ENCODE measurements at places on chromosomes 3 and 15. TPM values are rescaled to one million over a fixed set of nuclear protein-coding genes. Genes with fewer than 3 reads are reported as not detected.

KBTBD13 gene
- not detected for total RNA-seq

GOLGA6D gene
- total RNA-seq = not detected

SLC27A2 gene
- 0.61 TPM for total RNA-seq

TICRR gene
- total RNA-seq = 0.12 TPM

CMC1 gene
- 18.4 TPM for total RNA-seq

DNA sequence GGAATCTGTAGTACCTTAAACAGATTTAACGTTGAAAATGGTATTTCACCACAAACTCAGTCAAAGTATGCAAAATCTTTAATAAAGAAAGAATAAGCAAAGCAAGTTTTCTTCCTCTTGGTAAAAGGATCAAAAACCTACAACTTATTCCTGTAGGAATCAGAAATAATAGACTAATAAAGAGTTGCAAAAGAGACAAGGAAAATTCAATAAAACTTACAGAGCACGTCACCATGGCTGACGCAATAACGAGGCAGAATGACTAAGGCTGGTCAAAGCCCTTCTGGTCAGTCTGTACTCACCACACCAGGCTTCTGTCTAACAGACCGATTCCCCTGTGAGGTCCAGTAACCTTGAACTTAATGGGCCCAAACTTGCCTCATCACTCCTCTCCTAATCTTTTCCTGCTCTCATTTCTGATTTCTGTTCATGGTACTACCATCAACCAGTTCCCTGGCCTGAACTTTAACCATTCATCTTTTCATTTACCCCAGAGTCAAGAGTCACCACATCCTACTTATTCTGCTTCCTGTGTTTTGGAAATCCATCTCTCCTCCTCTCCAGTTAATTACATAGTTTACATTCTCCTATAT is 5.0 kb downstream of the MASP1 start:
- no peak overlapping the region for H3K4me3 ChIP-seq
- H3K27me3 ChIP-seq = no peaks in the 10 kb centered on the region
- no peak overlapping the region for H3K27ac ChIP-seq
- H3K36me3 ChIP-seq = no peaks in the 10 kb centered on the region
- H3K4me1 ChIP-seq = no peaks in the 10 kb centered on the region

DNA sequence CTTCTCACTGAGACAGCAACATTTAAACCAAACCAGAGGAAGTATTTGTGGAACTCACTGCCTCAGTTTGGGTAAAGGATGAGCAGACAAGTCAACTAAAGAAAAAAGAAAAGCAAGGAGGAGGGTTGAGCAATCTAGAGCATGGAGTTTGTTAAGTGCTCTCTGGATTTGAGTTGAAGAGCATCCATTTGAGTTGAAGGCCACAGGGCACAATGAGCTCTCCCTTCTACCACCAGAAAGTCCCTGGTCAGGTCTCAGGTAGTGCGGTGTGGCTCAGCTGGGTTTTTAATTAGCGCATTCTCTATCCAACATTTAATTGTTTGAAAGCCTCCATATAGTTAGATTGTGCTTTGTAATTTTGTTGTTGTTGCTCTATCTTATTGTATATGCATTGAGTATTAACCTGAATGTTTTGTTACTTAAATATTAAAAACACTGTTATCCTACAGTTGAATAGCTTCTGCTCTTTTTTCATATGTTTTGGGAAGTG is 23.3 kb downstream of the CLDN18 start:
- no peak for DNase-seq
- no peaks in the 10 kb centered on the region for H3K4me1 ChIP-seq
- no peak overlapping the region for H3K27ac ChIP-seq
- no peaks in the 10 kb centered on the region for H3K27me3 ChIP-seq

DNA sequence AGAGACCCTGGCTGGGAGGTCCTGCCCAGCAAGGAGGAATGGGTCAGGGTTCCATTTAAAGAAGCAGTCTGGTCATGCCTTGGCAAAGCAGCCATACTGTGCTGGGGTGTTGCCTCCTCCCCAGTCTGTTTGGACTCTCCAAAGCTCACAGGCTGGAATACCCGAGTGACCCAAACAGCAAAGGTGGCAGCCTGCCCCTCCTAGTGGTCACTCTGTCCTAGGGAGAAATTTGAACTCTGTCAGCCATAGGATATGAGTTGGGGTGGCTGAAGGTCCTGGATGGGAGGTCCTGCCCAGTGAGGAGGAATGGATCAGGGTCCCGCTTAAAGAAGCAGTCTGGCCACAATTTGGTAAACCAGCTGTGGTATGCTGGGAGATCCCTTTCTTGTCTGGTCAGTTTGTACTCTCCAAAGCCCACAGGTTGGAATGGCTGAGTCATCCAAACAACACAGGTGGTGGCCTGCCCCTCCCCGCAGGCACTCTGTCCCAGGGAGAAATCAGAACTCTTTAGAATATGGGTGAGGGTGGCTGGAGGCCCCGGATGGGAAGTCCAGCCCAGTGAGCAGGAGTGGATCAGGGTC is 45.0 kb downstream of the CCR1 start:
- no peaks in the 10 kb centered on the region for H3K36me3 ChIP-seq
- no peaks in the 10 kb centered on the region for H3K27me3 ChIP-seq
- H3K4me1 ChIP-seq = no peaks in the 10 kb centered on the region
- H3K4me3 ChIP-seq = no peak overlapping the region

- peak overlapping the region; percentile 45 for H3K4me3 ChIP-seq
- H3K36me3 ChIP-seq = no peaks in the 10 kb centered on the region
- H3K27me3 ChIP-seq = no peaks in the 10 kb centered on the region
- peak overlapping the region; percentile 64 for H3K27ac ChIP-seq
Measured at GRCh38 chr3:143973259-143974021, 1.8 kb downstream of the DIPK2A start.

DNA sequence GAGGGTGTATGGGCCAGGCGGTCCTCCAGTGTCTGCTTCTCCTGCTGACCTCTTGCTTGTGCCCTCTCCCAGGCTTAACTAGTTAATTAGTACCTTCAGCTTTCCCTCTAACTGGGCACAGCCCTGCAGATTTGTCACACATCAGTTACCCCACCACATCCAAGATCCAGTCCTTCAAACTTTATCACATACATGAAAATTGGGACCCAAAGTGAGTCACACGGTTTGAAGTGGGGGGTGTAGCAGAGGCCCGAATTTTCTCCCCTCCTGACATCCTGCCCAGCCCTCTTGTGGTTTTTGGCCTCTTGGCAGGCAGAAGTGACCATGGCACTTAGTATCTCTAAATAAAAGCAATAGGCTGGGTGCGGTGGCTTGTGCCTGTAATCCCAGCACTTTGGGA is 3.9 kb downstream of the MAPKAPK3 start:
- no peaks in the 10 kb centered on the region for H3K27me3 ChIP-seq
- H3K4me3 ChIP-seq = no peak overlapping the region
- no peaks in the 10 kb centered on the region for H3K36me3 ChIP-seq
- peak overlapping the region; percentile 89 for H3K27ac ChIP-seq

GRCh38 chr3:33273628-33274027 is 3.6 kb upstream of the FBXL2 start:
- no peak overlapping the region for H3K27ac ChIP-seq
- H3K4me3 ChIP-seq = no peak overlapping the region

DNA sequence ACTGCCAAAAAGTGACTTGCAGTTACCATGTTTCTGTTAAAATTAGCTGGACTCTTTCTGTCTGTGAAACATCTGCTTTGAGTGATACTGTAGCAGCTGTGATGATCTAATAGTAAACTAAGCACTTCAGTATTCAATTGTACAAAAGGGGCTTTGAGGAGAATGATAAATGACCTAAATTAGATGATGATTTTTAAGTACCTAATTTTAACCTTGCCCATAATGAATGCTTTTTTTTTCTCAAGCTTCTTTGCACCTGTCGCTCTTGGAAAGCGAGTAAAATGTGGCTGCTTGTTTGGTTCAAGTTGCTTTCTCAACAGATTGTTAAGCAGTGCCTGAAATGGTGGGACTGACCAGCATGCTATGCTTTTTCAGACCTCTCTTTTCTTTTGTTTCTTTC is 752.3 kb downstream of the EPHA3 start:
- H3K36me3 ChIP-seq = no peaks in the 10 kb centered on the region
- no peaks in the 10 kb centered on the region for H3K4me1 ChIP-seq
- no peaks in the 10 kb centered on the region for H3K27me3 ChIP-seq
- no peak overlapping the region for H3K4me3 ChIP-seq
- DNase-seq = no peak

DNA sequence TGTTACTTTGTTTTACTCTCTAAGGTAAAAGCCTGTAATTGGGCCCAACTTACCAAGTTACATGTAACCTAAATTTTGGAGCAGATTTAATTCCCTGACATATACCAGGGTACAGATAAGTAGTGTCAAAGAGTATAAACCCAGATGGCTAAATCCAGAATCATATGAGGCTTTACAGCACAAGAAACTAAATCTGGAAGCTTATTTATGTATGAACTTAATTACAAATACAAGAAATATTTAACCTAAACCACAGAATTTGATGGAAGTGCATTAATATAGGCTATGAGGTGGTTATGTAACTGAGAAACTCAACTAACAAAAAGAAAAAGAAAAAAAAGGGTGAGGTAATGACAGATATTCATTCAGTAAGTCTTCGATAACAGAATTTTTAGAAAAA is 930.2 kb upstream of the ALCAM start:
- no peak for DNase-seq
- H3K4me1 ChIP-seq = no peaks in the 10 kb centered on the region
- no peaks in the 10 kb centered on the region for H3K36me3 ChIP-seq

HAPLN3 gene
- total RNA-seq = 124 TPM

- no peaks in the 10 kb centered on the region for H3K27me3 ChIP-seq
- no peaks in the 10 kb centered on the region for H3K4me1 ChIP-seq
- no peak for DNase-seq
- no peak overlapping the region for H3K27ac ChIP-seq
Measured at GRCh38 chr15:39690881-39691634, 91.6 kb downstream of the FSIP1 start.

DNA sequence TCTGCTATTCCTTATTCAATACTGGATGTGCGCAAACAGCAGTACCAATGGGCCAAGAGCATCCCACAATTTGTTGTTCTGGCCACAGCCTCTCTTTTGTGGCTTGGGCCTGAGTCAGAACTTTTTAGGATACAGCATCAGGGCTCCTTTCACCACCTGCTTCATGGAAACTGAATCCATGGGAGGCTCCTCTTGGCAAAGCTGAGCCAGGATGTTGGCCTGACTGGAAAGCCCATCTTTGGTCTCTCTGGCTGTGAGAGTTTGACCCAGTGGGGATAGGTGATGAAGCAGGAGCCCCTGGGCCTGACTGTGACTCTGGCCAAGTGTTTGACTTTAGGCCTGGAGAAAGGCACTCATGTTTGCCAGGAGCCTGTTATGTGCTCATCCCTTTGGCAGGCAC is 27.6 kb downstream of the IL16 start:
- no peak overlapping the region for H3K4me3 ChIP-seq
- no peaks in the 10 kb centered on the region for H3K36me3 ChIP-seq
- no peak for DNase-seq

TMEM44 gene
- 1.9 TPM for total RNA-seq

DNA sequence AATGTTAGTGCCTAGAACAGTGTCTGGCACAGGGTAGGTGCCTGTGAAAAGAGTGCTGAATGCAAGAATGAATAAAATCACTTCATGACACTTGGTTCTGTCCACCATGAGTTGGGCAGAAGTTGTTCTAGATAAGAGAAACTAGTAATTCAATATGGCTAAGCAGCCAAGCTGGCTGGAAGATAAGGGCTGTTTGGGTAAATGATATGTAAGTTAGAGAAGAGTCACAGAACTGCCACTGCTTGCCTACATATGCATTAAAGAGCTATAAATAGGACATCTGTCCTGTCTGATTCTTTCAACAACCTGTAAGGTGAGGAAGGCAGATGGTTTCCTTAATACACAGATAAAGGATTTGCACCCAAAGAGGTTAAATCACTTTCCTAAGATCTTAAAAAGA is 13.1 kb downstream of the MTMR10 start:
- no peak overlapping the region for H3K27ac ChIP-seq
- peaks cover 16% of the 10 kb centered on the region for H3K36me3 ChIP-seq
- peaks cover 20% of the 10 kb centered on the region for H3K4me1 ChIP-seq
- H3K4me3 ChIP-seq = no peak overlapping the region
- DNase-seq = no peak

GRCh38 chr3:191334346-191334893 is 4.1 kb upstream of the UTS2B start:
- H3K4me1 ChIP-seq = peaks cover 15% of the 10 kb centered on the region
- no peaks in the 10 kb centered on the region for H3K27me3 ChIP-seq
- H3K4me3 ChIP-seq = no peak overlapping the region
- no peak overlapping the region for H3K27ac ChIP-seq

STRIT1 gene
- total RNA-seq = not detected

FOXP1 gene
- total RNA-seq = 348 TPM

DNA sequence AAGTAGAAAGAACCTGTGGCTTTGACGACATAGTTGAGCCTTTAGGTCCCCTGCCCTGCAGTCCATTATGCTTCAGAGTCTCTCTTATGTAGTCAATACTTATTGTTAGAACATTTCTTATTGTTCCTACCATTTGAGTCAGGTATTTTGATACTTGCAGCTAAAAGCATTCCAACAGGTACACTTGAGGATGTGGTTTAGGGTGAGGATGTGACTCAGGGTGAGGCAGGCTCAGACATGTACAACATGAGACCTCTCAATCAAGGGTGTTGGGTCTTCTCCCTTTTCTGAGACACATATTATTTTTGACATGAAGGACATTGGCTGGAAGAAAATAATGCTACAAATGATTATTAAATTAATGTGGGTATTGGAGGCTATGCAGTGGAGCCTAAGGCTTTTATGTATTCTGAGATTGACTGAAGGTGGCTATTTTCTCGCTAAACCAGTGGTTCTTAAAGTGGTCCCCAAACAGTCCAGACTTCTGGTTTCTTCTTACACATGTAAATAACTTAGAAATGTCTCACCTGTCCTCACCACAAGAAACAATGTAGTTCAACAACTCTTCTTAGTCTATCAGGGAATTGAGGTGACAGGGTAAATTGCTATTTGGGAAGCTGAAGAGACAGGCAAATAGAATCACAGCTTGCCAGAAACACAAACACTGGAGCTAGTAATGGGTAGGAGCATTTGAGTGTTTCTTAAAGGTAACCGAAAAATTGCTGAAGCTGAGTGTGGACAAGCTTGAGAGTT is 135.5 kb upstream of the ZPLD1 start:
- DNase-seq = no peak
- H3K27me3 ChIP-seq = no peaks in the 10 kb centered on the region
- H3K27ac ChIP-seq = no peak overlapping the region
- no peaks in the 10 kb centered on the region for H3K4me1 ChIP-seq
- H3K4me3 ChIP-seq = no peak overlapping the region

GRCh38 chr3:98454929-98455328 is 8.1 kb upstream of the OR5K1 start:
- H3K4me3 ChIP-seq = no peak overlapping the region
- H3K27me3 ChIP-seq = no peaks in the 10 kb centered on the region
- no peaks in the 10 kb centered on the region for H3K36me3 ChIP-seq
- H3K4me1 ChIP-seq = no peaks in the 10 kb centered on the region
- H3K27ac ChIP-seq = no peak overlapping the region
- DNase-seq = no peak

GRCh38 chr3:159798951-159799350 is 189.7 kb upstream of the IL12A start:
- DNase-seq = no peak
- H3K4me1 ChIP-seq = no peaks in the 10 kb centered on the region

DNA sequence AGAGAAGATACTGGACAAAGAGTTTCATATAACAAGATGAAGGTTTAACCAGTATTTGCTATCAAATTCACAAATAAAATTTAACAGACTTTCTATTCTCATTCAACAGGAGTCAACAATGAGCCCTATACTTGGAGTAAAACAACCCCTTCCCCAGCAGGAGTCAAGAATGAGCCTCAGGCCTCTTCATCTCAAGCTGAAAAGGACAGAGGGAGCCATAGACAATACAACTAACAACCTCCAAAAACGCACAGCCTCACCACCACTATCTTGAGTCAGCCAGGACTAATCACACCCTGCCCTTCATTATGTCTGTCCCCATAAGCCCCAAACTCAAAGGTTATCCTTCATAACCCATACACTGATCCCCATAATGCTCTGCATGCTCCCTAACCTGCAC is 36.4 kb downstream of the ETFA start:
- no peak for DNase-seq
- H3K27ac ChIP-seq = no peak overlapping the region
- H3K4me3 ChIP-seq = no peak overlapping the region
- peaks cover 11% of the 10 kb centered on the region for H3K36me3 ChIP-seq
- no peaks in the 10 kb centered on the region for H3K27me3 ChIP-seq

All from CD4-positive, alpha-beta memory T cell (primary cell).